ENCODE measurements at places on chromosomes 4 and X.

DNA sequence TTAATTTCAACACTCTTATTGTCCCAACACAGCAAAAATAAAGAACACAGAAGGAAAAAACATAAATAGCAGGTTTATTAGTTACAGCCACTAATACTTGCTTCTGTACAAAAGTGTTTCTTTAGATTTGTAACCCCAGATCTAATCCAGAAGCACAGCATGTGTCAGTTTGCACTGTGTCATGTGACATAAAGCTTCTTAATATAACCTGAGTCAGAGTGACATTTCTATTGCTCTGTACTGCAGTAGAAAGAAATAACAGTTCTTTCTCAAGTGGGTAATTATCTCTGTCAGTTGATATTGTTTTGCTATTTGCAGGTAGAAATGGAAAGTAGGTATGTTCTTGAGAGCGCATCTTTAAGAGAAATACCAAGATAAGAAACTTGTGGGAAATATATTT, 422.5 kb downstream of the ZIC3 start:
- DNase-seq, result no peak

- no peak for DNase-seq
Observed at GRCh38 chrX:118552121-118552900, 56.7 kb downstream of the DOCK11 start.

DNA sequence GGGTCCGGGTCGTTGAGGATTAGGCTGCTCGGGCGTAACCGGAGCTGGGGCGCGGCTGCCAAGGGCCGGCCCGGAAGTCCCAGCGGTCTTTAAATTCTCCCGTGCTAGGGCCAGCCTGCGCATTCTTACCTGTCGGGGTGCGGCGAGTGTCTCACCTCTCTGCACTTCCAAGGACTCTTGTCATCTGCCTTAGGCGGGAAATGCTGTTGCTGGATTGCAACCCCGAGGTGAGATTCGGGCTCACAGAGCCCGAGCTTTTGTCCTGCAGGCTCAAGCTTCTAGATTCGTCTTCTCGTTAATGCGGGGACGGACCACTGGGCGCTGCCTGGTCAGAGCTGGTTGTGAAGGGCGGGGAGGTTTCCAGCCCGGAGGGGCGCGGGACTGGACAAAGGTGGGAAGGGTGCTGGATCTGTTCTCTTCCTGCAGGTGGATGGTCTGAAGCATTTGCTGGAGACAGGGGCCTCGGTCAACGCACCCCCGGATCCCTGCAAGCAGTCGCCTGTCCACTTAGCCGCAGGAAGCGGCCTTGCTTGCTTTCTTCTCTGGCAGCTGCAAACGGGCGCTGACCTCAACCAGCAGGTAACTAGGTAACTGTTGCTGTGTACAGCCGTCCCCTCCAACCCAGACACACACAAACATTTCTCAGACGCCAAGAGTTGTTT, at the start of gene ANKRD37:
Gene ANKRD37 (plus strand): TSS at position 118 of the 662 bp plus-strand sequence. CDS start 83 bp downstream, at position 201.
- peak; percentile 63 for DNase-seq

DNA sequence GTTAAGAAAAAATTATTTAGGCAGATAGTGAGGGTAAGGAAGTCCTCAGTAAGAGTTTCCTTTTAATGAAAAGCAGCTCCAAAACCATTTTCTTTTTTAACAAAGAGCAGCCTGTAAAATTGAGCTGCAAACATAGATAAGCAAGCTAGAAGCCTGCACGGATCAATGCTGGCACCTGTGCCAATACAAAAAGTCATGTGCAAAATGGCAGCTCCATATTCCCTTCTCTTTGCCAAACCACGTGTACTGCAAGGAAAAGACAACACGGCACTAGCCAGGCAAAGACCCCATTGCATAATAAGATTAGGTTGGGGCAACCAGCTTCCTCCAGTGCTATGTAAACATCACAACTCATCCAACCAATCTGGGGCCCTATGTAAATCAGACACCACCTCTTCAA, 268.4 kb upstream of the INTU start:
- DNase-seq, result no peak

DNA sequence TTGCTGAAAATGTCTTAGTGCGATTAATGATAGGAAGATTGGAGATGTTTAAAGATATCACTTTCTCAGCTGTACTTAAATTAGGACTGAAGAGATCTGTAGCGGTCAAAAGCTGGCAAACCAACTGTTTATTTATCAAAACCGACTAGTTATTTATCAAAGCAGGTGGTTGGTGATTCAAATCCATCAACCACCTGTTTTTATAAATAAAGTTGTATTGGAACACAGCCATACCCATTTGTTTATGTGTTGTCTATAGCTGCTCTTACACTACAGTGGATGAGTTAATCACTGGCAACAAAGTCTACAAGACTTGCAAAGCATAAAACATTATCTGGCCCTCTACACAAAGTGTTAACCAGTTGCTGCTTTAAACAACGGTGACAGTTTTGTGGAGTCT, 76.8 kb downstream of the IL15 start:
- peak; percentile 33 for DNase-seq

GRCh38 chrX:15973946-15974345, 119.3 kb upstream of the AP1S2 start:
- DNase-seq, result no peak

GRCh38 chr4:177322881-177323280, 13.2 kb downstream of the NEIL3 start:
- no peak for DNase-seq

DNA sequence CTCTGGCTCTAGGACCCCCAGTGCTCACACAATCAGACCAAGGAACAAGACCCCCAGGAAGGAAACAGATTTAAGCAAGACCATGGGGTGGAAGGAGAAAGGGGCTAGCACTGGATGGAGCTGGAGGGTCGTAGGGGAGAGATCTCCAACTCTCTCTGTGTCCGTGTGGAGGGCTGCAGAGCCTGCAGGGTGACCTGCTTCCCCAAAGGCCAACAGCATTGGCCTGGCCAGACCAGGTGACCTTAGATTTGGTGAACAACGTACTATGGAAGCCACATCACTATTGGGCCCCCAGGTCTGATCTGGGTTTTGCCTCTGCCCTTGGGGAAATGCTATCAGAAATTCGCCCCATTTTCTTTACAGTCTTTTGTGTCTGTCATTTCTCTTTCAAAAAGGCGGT, 26.0 kb downstream of the NLGN3 start:
- no peak for DNase-seq

- peak; percentile 64 for DNase-seq
Observed at GRCh38 chrX:73850124-73851013, 287.4 kb downstream of the CHIC1 start.

- no peak for DNase-seq
Observed at GRCh38 chrX:110062919-110063318, 60.0 kb downstream of the TMEM164 start.

GRCh38 chr4:141905751-141906150, 269.4 kb downstream of the IL15 start:
- DNase-seq, result peak; percentile 58

- no peak for DNase-seq
Observed at GRCh38 chrX:69670001-69670555, 54.2 kb downstream of the EDA start.

DNA sequence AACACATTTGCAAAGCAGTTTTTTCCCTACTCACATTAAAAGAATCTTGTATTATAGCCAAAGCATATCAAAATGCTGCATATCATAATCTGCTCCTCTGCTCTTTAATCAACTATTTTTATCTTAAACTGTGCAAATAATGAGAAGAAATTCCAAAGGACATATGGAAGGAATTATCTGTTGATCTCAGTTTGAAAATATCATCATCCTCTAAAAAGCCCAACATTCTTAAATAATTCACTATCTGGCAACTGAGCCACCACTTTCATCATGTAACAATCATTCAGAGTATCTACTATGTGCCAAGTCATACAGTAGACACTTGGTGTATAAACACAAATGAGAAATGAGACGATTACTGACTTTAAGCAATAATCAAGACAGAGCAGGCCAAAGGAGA, 63.0 kb downstream of the PRSS12 start:
- no peak for DNase-seq

Measured in astrocyte of the hippocampus (primary cell).